ENCODE measurements at places on chromosomes 5 and 9. TPM values are rescaled to one million over a fixed set of nuclear protein-coding genes. Genes with fewer than 3 reads are reported as not detected.

GRCh38 chr5:60959156-60959555, 14.2 kb downstream of the NDUFAF2 start:
- DNase-seq: no peak

- no peak for DNase-seq
Measured at GRCh38 chr9:14992516-14992915, 82.3 kb upstream of the FREM1 start.

The CNOT6 gene
- 34.6 TPM for total RNA-seq

The ASPN gene
- total RNA-seq: 5.3 TPM

DNA sequence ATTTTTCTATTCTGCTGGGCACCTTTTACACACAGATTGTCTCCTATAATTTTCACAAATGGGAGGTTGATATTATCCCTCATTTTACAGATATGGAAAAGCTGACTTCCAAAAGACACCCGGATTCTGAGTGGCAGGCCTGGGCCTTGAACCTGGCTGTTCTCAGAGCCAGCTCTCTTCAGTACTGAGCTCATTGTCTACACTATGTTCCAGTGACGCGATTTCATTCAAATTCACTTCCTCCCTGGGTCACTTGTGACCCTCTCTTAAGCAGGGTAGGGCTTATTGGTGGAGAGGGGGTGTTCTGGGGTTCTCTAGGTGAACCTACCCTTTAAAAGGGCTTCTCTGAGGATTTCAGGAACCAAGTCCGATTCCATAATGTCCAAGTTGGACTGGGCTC, 70.2 kb downstream of the ANKRD33B start:
- no peak for DNase-seq

- DNase-seq: no peak
Measured at GRCh38 chr5:35938568-35939227, at the start of gene CAPSL. CAPSL (minus strand) TSS chr5:35938622; CDS start chr5:35921120, 17,502 bp downstream.

DNA sequence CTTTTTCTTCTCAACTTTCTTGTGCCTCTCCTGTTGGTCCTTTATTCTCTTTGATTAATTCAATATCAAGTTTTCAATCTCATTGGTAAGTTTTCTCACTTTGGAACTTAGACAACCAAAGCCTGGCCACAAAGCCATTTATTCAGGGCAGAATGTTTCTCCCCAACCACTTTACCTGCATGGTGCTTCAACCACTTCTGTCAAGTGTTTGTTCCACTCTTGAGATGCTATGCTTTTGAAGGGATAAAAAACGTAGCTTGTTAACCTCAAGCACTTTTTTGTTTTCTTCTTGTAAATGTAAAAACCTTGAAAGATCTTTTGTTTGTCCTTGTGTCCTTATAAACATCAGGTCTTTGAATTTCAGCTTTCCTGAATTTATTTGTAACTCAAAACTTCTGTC, 966.7 kb downstream of the MAT2B start:
- no peak for DNase-seq

DNA sequence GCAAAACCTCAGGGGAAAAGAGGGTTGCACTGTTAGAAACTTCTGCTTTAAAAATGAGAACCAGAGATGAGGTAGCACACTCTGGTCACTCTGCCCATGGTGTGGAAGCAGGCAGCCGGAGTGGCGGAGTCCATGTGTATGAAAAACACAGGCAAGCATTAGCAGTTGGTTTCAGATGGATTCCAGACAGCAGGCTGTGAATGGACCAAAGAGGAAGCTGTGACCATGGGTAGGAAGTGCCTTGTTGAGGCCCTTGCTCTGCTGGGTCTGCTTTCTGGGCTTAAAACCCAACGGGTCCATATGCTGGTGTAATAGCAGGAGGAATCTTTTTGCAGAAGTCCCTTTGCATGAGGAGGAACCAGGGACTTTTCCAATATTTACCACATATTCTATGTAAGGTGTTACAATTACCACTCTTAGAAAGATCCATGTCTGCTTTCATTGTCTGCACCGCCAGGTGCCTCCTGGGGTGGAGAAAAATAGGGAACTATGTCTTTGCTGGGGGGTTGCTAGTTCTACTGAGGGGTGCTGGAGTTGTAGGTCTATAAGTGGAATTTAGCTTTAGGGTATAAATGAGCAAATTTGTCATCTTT, 77.0 kb downstream of the ANKRD55 start:
- DNase-seq: no peak

The TMOD1 gene
- 20.0 TPM for total RNA-seq

Measured in frontal cortex (tissue), 4 donors.